Adrenal gland (tissue), 19 donors: ENCODE measurements at places on chromosomes 2 and 18. TPM values are rescaled to one million over a fixed set of nuclear protein-coding genes. Genes with fewer than 3 reads are reported as not detected.

Gene CPS1
- 0.72 TPM for polyA plus RNA-seq

DNA sequence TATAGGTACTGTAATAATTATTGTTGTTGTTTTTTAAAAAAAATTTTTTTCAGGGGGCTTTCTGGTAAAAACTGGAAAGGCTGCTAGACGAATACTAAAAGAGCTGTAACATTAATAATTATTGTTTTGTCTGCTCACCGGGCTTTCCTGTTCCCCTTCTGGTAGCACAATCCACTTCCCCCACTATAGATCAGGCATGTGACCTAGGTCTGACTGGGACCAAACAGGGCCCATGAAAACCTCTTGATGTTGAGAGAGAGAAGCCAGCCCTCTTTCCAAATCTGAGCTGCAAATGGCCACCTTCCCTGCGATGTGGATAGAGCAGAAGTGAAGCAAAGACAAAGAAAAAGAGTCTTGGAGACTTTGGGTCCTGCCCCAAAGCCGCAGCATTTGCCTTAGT, 23.4 kb downstream of the SH2D6 start:
- H3K27ac ChIP-seq, result no peak overlapping the region
- H3K27me3 ChIP-seq, result no peaks in the 10 kb centered on the region
- no peak overlapping the region for H3K4me3 ChIP-seq
- H3K4me1 ChIP-seq, result peaks cover 45% of the 10 kb centered on the region
- no peak for DNase-seq

- no peak overlapping the region for H3K27ac ChIP-seq
- no peaks in the 10 kb centered on the region for H3K36me3 ChIP-seq
- no peaks in the 10 kb centered on the region for H3K27me3 ChIP-seq
Observed at GRCh38 chr18:13573750-13574149, 152.6 kb downstream of the FAM210A start.

GRCh38 chr2:240876475-240877251, 8.0 kb downstream of the AGXT start:
- H3K27me3 ChIP-seq, result no peaks in the 10 kb centered on the region
- no peak overlapping the region for H3K4me3 ChIP-seq
- no peaks in the 10 kb centered on the region for H3K4me1 ChIP-seq

- H3K27ac ChIP-seq, result no peak overlapping the region
- no peak overlapping the region for H3K4me3 ChIP-seq
- no peaks in the 10 kb centered on the region for H3K36me3 ChIP-seq
- no peak for DNase-seq
Observed at GRCh38 chr2:10204326-10205161, 82.0 kb downstream of the RRM2 start.

DNA sequence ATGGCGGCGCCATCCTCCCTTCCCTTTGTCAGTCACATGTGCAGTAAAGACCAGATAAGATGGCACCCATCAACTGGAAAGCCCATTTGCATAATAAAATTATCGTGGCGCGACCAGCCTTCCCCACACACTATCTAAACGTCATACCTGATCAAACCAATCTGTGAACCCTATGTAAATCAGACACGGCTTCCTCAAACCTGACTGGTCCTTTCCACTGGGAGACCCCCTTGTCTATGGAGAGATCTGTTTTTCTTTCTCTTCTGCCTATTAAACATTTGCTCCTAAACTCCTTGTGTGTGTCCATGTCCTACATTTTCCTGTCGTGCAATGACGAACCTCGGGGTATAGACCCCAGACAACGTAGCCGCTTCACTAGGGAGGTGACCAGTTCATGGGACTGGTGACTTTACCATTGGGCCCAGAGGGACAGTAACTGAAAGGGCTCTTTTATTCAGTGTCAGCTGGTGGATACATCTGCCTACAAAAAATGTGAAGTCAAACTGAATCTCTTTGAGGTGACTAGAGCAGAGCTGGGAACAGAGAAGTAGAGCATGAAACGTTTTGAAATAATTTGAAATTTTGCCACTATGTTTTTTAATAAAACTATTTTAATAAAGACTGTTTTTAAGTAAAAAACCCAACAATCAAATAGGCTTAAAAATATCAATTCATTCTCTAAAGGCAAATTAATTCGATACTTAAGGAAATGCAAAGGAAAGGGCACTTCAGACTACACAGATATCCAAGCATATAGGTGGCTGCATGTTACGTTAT, 87.5 kb downstream of the SOCS6 start:
- H3K4me3 ChIP-seq, result no peak overlapping the region
- no peak overlapping the region for H3K27ac ChIP-seq
- no peaks in the 10 kb centered on the region for H3K4me1 ChIP-seq
- no peaks in the 10 kb centered on the region for H3K36me3 ChIP-seq
- H3K27me3 ChIP-seq, result no peaks in the 10 kb centered on the region
- DNase-seq, result no peak
